M059J (cell line): ENCODE measurements at places on chromosomes 16 and 17. TPM values are rescaled to one million over a fixed set of nuclear protein-coding genes. Genes with fewer than 3 reads are reported as not detected.

Gene MAFG
- 8.1 and 15.1 TPM in 2 replicates for total RNA-seq

Gene IRX6
- total RNA-seq, result not detected in 2 replicates

Gene ADAM11
- total RNA-seq, result 0.12 TPM in 1 of 2 replicates, not detected in the other

Gene TLK2
- 28.3 and 43.9 TPM in 2 replicates for total RNA-seq

DNA sequence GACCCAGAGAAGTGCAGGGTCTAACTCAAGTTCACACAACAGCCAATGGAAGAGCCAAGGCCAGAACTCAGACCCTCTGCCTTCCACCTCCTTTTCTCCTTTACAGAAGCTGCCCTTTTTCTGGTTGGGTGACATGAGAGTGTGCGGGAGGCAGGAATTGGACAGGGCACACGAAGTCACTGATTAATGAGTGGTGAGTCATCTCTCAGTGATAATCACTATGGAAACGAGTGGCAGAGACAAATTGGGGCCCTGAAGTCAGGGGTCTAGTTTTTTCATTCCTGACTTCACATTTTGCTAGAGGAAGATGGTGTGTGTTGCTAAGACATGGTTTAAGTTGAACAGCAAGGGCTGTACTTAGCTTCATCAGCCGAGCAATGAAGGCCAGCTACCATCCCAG lies 312.7 kb upstream of the CCL2 start:
- DNase-seq, result peak; percentile 40

GRCh38 chr17:79655672-79656290 lies 44.9 kb upstream of the RBFOX3 start:
- no peak for DNase-seq

DNA sequence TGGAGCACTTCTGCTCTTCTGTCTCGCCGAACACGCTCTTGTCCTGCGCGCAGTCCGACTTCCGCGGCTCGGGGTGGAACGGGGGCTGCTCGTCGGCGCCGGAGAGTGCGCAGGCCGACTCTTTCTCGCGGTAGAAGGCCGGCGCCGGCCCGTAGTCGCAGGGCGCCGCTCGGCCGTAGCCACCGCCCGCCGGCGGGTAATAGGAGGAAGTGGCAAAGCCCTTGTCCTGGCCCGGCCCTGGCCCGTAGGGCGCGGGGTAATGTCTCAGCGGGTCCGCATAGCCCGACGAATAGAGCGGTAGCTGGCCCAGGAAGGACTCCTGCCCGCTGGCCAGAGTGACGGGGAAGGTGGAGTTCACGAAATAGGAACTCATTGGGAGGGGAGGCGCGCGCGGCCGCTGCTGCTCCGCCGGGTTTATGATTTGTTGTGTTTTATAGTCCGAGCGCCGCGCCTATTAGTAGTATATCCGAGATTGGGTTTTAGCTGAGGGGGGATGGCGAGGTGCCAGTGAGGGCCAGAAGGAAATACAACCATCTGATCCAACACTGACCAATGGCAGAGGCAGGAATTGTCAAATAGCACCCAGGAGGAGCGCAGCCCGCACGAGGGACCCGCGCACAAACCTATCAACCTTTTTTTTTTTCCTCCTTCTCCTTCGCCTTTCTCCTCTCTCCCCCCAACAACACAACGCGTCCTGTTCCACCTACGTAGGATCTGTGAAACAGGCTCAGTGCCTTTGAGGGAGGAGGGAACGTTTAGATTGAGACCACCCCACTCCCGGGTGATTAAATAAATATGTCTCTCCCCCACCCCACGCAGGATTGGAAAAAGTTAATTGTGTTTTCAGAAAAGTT lies 4.4 kb upstream of the HOXB5 start:
- peak; percentile 66 for DNase-seq

- DNase-seq, result no peak
These were observed 312.2 kb downstream of the RBFOX1 start for GRCh38 chr16:7644811-7645210.

- peak; percentile 27 for DNase-seq
These were observed 2.6 kb upstream of the EXOSC6 start for GRCh38 chr16:70254180-70254964.

GRCh38 chr17:17751489-17752088 lies 70.3 kb downstream of the RAI1 start:
- no peak for DNase-seq

GRCh38 chr16:71986131-71986530 lies 14.1 kb downstream of the PKD1L3 start:
- DNase-seq, result no peak

DNA sequence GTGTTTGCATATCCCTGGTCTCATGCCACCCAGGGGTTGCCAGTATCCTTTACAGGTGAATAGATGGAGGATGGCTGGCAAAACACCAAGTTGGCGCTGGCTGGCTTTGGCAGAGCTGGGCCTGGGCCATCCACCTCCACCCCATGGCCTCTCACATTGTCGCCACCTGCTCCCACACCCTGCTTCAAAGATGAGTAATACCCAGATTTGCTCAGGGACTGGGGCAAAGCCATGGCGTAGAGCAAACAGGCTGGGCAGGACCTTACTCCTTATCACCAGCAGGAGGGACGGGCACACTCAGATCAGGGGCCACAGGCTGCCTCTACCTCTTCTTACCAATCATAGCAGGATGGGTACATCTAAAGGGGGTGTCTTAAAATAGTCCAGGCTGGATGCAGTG lies 24.3 kb downstream of the PLA2G10 start:
- DNase-seq, result peak; percentile 34

GRCh38 chr17:59488805-59489204 lies 76.6 kb upstream of the DHX40 start:
- DNase-seq, result no peak
